ENCODE measurements at places on chromosomes 6 and 20. TPM values are rescaled to one million over a fixed set of nuclear protein-coding genes. Genes with fewer than 3 reads are reported as not detected.

DNA sequence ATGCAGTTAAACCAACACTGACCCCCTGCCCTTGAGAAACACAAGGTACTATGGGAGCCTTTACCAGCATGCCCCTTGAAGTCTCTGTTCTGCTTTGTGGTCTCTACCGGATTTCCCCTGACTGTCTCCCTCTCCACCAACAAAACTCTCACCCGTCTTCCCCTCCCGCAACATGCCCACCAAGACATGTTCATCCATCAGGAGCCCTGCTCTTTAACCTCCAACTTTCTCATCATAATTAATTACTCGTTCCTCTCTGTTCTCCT is 1.1 kb downstream of the ZNF165 start:
- no peak for DNase-seq

DNA sequence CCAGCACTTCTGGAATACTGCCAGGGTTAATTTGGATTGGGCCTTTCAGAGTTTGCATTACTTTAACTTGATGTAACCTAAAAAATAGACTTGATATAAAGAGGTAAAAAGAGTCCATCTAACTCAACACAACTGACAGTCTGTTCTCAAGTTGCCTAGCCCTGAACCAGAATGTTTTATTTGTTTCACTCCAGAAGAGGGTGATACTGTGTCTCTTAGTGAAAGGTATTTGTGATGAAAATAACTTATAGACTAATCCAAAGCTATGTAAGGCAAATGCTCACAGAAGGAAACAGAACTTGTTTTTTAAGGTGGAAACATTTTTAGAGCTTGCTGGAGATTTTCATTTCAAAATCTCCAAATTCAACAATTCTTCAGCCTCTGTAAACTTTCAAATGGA is 469.1 kb upstream of the RUNX2 start:
- no peak for DNase-seq

Gene PLCB4
- total RNA-seq, result 14.7 TPM

Gene HDGFL1
- total RNA-seq, result not detected

Gene COL19A1
- 3.3 TPM for total RNA-seq

DNA sequence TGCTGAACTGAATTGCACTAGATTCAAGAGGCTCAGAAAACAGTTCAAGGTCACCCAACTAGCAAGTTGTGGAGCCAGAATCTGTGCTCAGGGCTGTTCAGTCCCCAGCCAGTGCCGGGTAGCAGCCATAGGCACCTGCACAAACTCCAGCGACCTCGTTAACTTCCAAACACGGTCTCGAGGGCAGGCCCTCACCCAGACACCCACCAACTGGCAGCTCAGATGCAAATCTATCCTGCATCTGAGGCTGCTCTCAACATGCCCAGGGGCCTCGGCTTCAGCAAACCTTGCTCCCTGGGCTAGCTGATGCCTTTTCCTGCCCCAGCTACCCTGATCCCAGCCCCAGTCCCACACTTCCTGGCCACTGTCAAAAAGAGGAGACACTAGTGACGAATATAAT is 3.7 kb downstream of the JPH2 start:
- DNase-seq, result no peak

Gene ADAT2
- total RNA-seq, result 1.3 TPM

DNA sequence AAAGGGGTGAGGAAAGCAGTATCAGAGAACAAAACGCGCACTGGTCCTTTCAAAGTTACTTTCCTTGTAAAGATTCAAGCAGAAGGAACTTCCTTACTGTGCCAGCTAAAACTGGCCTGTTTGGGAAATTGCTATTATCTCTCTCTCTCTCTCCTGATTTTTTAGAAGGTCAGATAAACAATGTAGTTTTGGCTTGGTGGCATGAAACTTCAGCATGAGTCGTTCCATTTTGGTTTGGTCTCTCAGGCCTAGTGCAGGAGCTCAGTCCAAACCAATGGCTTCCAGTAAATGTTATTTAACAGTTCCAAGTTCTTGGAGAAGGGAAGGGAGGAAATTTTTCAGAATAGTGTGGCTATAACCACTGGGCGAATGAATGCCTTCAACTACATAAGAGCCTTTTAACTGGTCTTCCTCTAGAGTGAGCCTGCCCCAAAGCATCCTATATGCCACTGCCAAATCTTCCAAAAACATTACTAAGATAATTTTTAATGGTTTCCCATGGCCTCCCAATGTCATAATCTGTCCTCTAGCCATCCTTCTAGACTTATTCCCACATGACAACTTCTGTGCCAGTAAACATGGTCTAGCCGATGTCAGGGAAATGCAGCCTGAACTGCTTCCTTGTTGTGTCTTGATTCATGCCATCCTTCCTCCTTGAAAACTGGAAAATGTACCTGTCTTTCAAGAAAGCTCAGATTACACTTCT is 9.1 kb upstream of the SNX9 start:
- DNase-seq, result peak; percentile 27

GRCh38 chr20:14033310-14033709 is 38.0 kb downstream of the MACROD2 start:
- DNase-seq, result no peak

GRCh38 chr6:130872250-130873095 is 45.3 kb downstream of the SMLR1 start:
- DNase-seq, result peak; percentile 75

DNA sequence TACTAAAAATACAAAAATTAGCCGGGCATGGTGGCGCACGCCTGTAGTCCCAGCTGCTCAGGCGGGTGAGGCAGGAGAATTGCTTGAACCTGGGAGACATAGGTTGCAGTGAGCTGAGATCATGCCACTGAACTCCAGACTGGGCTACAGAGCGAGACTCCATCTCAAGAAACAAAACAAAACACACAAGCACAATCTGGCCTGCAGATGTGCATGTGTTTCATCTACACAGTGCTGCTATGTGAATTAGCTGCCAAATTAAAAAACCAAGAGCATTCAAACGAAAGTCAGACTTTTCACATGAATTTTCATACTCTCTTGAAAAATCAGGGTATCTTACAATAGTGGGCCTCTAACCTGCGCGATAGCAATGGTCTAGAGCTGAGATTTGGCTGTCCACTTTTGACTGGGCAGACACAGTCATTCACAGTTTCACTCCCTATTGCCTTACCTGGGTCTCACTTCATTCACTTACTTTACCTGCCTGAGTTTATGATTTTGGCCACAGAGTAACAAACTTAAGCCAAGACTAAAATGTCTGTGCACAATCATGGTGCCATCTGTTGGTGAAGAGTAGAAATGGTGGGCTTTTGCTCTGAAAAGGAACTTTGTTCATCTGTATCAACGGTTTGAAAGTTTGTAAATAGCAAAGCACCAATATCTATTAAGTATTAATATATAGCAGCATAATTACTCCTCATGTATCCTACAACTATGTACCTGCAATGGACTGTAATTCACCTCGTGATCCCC is 138.5 kb upstream of the UST start:
- DNase-seq, result no peak

- no peak for DNase-seq
Measured at GRCh38 chr20:38629979-38630378, 28.4 kb downstream of the ARHGAP40 start.

Gene C6orf15
- not detected for total RNA-seq

- DNase-seq, result no peak
Measured at GRCh38 chr20:52025938-52026337, 165.6 kb downstream of the ZFP64 start.

DNA sequence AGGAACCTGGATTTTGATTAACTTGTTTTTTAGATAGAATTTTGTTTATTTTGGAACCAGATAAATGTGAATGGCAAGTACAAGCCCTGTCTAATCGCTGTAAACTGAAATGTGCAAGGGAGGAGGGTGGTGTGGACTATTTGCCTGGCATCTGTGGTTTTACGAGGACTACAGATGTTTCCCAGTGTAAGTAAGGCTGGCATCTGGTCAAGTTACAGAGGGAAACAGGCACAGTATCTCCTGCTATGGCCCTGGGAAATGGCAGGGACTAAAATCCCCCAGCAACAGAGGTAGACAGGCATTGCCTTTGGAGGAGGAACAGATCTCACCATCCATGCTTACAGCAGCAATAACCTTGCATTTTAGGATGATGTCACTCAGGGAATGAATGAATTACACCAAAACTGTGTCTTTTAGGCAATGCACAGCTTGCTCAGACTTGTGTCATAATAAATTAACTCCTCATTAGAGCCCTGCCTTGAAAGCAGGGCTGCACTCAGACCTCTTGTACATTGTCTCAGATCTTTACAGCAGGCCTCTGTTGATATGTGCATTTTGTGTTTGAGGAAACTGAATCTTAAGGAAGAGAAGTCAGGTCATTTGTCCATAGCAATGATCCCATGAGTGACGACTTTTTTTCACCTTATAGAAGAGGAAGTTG is 96.2 kb downstream of the TCP11 start:
- DNase-seq, result peak; percentile 19

DNA sequence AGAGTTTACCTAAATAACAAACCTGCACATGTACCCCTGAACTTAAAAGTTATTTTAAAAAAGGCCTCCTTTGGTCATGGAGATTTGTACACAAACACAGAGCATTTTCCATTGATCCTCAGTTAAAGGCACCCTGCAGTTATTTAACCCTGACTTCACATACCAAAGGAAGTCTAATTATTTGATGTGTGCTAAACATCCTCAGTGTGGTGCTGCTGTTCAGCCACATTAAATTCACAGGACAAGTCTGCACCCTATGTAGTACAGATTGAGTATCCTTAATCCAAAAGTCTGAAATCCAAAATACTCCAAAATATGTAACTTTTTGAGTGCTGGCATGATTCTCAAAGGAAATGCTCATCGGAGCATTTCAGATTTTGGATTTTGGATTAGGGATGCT is 21.4 kb downstream of the KCNQ5 start:
- no peak for DNase-seq

DNA sequence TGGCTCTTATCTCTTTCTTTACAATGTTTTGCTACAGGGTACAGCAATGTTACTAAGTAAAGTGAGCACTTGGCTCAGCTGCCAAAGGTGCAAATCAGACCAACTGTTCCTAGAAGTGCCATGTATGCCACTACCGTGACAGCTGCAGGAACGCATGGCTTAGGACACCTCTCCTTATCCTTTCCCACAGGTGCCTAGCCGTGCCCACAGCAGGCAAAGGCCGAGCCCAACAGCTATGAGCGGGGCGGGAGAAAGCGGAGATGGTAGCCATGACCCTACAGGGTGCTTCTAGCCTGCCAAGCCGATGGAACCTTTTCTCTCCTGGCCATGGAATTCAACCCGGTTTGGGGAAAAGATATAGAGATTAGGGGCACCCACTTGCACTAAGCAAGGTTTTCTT is 97.1 kb downstream of the FAXC start:
- no peak for DNase-seq

GRCh38 chr6:98463038-98464000 is 371.1 kb upstream of the POU3F2 start:
- no peak for DNase-seq

Gene EMILIN3
- total RNA-seq, result 2.6 TPM

Gene GPR63
- 1.4 TPM for total RNA-seq

DNA sequence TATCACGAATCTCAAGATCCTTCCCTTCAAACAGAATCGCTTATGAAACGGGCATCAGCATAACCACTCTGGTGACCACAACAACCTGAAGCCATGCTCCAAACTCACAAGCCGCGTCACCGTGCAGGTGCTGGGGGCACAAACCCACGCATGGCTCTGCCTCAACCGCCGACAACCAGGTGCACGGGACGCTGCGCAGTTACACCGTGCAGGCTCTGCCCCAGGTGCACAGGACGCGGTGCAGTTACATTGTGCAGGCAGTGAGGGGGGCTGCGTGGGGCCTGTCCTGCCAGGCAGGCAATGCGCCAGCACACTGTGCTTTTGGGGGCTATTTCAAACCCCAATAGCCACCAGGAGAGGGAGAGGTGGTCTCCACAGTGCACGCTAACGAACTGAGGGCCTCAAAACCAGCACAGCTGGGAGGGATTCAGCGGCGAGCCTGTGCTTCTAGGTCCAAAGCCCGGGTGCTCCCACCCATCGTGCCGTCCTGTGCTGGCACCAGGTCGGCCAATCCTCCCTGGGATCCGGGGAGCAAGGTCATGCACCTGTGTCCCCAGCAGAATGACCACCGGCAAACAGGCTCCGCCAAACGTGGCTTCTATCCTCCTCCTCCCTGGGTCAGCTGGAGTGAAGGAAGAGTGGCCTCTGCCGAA is 35.8 kb downstream of the ZBTB46 start:
- no peak for DNase-seq

Gene MAP7
- 1.0 TPM for total RNA-seq

Gene HLA-G
- not detected for total RNA-seq

- DNase-seq, result no peak
Measured at GRCh38 chr6:122730775-122731386, 48.6 kb upstream of the FABP7 start.

Gene SIRPA
- 13.6 TPM for total RNA-seq

DNA sequence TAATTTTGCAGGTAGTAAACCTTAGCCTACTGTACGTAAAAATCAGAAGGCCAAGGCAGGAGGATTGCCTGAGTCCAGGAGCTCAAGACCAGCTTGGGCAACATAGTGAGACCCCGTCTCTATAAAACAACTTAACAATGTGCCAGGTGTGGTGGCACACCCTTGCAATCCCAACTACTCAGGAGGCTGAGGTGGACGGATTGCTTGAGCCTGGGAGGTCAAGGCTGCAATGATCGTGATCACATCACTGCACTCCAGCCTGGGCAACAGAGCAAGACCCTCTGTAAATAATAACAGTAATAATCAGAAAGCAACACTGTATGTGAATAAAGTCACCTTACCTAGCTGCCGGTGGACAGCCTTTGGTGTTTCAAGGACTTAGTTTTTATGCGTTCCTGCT is 48.9 kb downstream of the MTHFD1L start:
- no peak for DNase-seq

Gene KCNK16
- not detected for total RNA-seq

DNA sequence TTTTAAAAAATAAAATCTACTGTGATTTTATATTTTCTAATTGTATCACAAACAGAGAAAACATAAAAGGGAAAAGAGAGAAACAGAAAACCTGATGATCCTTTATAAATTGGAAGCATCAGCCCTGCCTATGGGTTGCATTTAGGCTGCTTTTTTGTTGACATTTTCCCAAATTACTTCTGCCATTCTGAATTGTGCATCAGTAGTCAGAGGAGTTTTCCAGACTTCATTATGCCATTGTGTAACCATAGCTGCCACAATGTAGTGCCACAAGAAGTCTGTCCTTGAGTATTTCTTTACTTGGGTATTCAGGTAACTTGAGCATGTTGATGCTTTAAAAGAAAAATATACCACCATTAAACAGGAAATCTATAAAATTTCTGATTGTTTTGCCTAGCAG is 130.3 kb downstream of the HACE1 start:
- DNase-seq, result no peak

GRCh38 chr20:43938932-43939761 is 24.5 kb downstream of the TOX2 start:
- peak; percentile 59 for DNase-seq

GRCh38 chr6:11783524-11784064 is 5.0 kb upstream of the ADTRP start:
- DNase-seq, result no peak

Gene SOX18
- total RNA-seq, result 63.5 TPM

DNA sequence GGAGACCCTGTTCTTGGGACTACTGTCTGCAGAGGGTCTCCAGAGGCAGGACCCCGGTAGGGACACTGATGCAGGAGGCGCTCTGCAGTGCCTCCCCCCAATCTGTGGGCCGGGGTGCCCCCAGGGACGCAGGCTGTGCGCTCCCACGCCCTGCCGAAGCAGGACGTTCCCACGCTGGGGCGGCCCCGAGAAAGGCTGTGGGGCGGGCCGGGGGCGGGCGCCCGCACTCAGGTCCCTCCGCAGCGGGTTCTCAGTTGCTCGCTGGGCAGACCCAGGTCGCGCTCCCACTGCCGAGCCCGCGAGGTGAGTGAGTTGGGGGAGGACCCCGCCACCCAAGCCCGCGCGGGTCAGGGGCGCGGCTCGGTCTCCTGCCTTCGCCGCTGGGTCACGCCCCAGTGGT is at the start of gene COX4I2:
Gene COX4I2 (plus strand): TSS at position 253 of the 400 bp plus-strand sequence. CDS start 1,106 bp downstream, outside the sequence.
- peak; percentile 69 for DNase-seq

GRCh38 chr6:79763301-79763700 is 132.2 kb downstream of the SH3BGRL2 start:
- DNase-seq, result no peak
